ENCODE measurements at places on chromosomes 3 and 15.

- no peak for DNase-seq
These were observed 9.9 kb upstream of the PLA2G4F start for GRCh38 chr15:42166225-42166940.

DNA sequence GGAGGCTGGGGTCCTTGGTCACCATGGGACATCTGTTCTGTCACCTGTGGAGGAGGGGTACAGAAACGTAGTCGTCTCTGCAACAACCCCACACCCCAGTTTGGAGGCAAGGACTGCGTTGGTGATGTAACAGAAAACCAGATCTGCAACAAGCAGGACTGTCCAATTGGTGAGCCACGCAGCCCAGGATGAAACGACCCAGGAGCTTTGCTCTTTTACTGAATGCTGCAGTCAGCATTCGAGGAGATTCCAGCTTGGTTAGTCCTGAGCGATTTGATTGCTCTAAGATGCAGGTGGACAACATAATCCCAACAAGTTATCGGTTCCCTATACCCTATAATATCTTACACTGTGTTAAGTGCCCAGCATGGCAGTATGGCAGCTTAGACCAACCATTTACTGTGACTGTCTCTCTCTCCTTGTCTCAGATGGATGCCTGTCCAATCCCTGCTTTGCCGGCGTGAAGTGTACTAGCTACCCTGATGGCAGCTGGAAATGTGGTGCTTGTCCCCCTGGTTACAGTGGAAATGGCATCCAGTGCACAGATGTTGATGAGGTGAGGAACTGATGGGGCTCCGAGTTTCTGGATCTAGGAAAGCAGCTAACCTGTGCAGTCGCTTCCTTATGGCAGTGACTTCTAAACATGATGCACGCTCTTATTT, 7.8 kb downstream of the THBS1 start:
- DNase-seq = no peak

DNA sequence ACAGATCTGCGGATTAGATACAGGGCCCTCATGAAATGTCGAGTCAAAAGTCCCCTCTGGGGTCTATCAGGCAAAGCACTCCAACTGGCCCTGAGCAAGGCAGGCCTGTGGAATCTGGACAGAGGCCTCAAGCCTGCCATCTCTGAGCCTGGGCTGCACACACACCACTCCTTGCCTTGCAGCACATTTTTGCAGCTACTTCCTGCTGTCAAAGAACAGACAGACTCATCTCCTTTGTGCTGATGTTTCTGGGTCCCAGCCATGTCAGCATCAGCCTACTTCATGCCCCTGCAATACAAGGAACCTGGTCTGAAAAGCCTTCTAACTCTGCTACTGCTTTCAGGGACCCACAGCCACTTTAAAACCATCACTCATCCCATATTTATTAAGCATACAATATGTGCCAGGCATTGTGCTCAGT, 60.6 kb upstream of the IL12A start:
- DNase-seq = no peak

- no peak for DNase-seq
These were observed 4.4 kb upstream of the ATP2C1 start for GRCh38 chr3:130889416-130889946.

DNA sequence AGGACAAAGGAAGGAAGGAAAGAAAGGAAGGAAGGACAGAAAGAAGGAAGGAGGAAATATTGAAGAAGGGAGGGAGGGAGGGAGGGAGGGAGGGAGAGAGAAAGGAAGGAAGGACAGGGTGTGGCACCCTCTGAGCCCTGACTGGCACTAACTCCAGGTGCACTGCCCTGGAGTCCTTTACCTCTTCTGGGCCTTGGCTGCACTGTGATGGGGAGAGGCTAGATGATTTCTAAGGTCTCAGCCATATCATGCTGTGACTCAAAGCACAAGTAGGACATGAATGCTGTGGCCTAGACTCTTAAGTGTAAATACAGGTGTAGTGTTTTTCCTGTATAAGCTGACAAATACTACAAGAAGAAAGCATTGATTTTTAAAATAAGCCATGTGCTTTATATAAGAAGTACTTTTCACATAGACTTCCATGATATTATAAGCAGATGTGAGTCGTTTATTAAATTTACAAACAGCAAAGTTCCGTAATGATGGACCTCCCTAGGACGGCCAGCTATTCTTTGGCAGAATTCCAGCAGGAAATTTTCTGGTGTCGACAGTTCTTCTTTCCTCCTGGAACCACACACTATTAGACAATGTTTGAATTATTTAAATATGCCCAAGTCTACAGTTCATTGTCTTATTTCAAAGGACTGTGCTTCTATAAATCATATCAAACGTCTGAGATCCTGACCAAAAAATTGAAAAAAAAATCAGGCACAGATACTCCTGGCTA, 213.8 kb upstream of the C2CD4B start:
- DNase-seq = no peak

- DNase-seq = no peak
These were observed 482.6 kb upstream of the TPRG1 start for GRCh38 chr3:188689101-188689574.

DNA sequence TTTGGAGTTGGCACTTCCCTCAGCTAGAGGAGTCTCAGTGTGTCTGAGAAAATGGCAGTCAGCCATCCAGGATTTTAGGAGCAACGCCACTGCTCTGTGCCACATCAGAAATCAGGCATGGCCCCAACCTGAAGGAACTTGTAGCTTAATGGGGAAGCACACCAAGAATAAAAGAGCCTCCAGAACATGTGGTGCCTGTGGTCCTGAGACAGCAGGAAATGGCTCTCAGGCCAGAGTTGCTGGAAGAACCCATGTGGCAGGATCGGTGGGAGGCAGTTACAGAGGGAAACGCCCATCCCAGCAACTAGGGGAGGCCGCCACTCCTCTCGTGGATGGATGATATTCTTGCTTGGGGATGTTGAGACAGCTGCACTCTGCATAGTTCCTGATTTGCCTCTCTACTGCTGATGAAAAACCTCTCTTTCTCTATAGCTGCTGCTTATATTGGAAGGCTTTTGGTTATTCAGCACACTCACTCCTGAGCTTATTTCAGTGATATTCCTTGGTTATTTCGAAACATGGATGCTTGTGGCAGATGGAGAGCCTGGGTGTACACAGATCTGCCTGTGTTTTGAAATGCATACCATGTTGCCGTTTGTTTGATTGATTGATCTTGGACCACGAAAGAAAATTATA, 52.4 kb downstream of the KLHL25 start:
- DNase-seq = no peak

GRCh38 chr15:65068403-65068788, 605 bp upstream of the RASL12 start:
- DNase-seq = no peak
